H1 (cell line): ENCODE measurements at places on chromosomes 13 and 19.

DNA sequence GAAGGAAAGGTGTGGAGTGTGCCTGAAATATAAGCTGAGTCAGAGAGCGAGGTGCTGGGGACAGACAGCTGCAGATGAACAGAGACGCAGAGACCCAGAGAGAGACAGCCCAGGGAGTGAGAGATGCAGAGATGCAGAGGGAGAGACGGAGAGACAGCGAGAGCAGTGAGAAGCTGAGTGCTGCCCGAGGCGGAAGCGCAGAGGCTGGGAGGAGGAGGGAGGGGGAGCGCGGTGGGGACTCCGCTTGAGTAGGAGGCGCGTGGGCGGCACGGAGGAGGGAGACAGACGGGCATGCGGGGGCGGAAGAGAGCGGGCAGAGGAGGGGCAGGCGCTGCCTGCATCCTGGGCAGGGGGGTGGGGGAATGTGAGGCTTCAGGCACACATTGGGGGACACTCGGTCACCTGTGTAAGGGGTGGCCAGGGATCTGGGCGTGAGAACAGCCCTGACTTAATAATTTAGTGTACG lies 25.7 kb downstream of the SLC8A2 start:
- H3K27me3 ChIP-seq, result peaks cover 9% of the 10 kb centered on the region; the same call in 1 of the 2 replicates
- H3K4me1 ChIP-seq, result peaks cover 18% of the 10 kb centered on the region
- H3K36me3 ChIP-seq, result no peaks in the 10 kb centered on the region
- H3K4me3 ChIP-seq, result no peak overlapping the region
- DNase-seq, result no peak

DNA sequence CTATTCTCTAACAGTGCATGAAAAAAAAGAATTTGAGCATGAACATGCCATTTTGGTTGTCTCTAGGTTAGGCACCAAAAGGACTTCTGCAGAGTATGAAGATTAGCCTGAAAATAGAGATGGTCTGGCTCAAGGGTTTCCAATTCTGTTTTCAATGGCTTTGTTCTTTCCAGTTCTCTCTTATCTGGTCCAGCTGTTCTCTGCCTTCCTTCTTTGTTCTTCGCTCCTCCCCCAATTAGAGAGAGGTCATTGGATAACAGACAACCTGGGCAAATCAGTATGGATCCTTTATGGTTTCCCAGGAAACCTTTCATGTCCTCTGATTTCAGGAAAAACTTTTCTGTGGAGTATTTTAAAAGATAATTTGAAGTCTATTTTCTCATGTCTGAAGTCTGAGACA lies 623.4 kb downstream of the PCDH17 start:
- H3K27me3 ChIP-seq, result no peaks in the 10 kb centered on the region
- no peak for DNase-seq
- H3K36me3 ChIP-seq, result no peaks in the 10 kb centered on the region
- no peak overlapping the region for H3K27ac ChIP-seq
- H3K4me3 ChIP-seq, result no peak overlapping the region

- no peak for DNase-seq
- no peaks in the 10 kb centered on the region for H3K27me3 ChIP-seq
Observed at GRCh38 chr13:47332149-47332548, 435.3 kb upstream of the HTR2A start.

GRCh38 chr19:1217366-1217765 lies 11.8 kb downstream of the STK11 start:
- H3K27me3 ChIP-seq, result no peaks in the 10 kb centered on the region
- peak; percentile 57 for DNase-seq
- H3K4me3 ChIP-seq, result no peak overlapping the region
- H3K27ac ChIP-seq, result no peak overlapping the region
- H3K36me3 ChIP-seq, result no peaks in the 10 kb centered on the region
- no peaks in the 10 kb centered on the region for H3K4me1 ChIP-seq

DNA sequence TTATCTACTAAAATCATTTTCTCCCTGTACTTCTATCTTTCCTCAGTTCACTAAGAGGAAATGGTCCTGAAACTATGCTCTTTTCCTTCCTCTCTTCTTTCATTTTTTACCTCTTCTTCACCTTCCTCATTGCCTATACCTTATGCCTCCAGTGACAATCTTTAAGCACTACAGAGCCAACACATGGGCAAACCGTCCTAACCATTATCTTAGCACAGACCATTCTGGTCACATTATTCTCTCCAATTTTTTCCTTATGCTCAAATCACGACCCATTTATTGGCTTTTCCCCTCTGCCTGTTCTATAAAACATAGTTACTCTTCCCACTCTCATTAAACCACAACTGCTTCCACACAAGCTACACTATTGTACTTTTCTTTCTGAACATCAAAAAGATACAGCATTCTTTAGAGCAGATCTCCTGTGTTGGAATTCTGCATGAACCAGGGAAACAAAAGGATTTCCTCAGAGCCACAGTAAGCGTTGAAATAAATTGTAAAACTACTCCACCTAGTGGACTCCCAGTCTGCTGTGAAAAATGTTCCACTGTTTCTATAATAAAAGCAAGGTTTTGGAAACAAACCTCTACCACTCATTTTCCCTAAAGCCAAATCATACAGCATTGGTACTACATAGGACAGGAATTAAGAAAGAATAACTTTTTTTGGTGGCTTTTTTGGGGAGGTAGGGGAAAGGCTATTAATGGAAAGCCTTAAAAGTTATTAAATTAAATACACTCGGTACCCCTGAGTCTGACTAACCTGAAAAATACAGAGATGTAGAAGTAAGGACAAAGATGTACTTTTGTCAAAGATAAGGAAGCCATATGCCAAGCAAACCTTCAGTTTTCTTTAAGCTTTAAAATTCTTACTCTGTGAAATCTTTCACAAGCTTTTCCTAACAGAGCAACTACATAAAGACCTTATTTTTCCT lies 19.5 kb downstream of the NUFIP1 start:
- no peak overlapping the region for H3K27ac ChIP-seq
- H3K27me3 ChIP-seq, result no peaks in the 10 kb centered on the region
- no peaks in the 10 kb centered on the region; the same call in 1 of the 2 replicates for H3K4me1 ChIP-seq
